ENCODE measurements at places on chromosomes 6 and 20. TPM values are rescaled to one million over a fixed set of nuclear protein-coding genes. Genes with fewer than 3 reads are reported as not detected.

TSBP1 gene
- not detected for total RNA-seq

SLC22A7 gene
- not detected for total RNA-seq

TFAP2A gene
- total RNA-seq = 0.12 TPM

ID1 gene
- 254 TPM for total RNA-seq

RAD21L1 gene
- total RNA-seq = not detected

NRSN2 gene
- 55.3 TPM for total RNA-seq

IDH3B gene
- total RNA-seq = 70.8 TPM

SLC22A1 gene
- not detected for total RNA-seq

PEX6 gene
- 40.1 TPM for total RNA-seq

SAMD5 gene
- 1.3 TPM for total RNA-seq

POPDC3 gene
- 26.6 TPM for total RNA-seq

RTF2 gene
- total RNA-seq = 54.7 TPM

STMN3 gene
- 49.7 TPM for total RNA-seq

TP53TG5 gene
- not detected for total RNA-seq

MUC21 gene
- total RNA-seq = not detected

C6orf141 gene
- 1.0 TPM for total RNA-seq

FHL5 gene
- total RNA-seq = 0.17 TPM

EMILIN3 gene
- 1.2 TPM for total RNA-seq

ADGB gene
- total RNA-seq = not detected

PAX1 gene
- total RNA-seq = not detected

NXT1 gene
- 11.6 TPM for total RNA-seq

RCAN2 gene
- total RNA-seq = not detected

REM1 gene
- 4.1 TPM for total RNA-seq

All from pericardium fibroblast (primary cell).